CMK (cell line): ENCODE measurements at places on chromosomes 11 and 22.

- DNase-seq = no peak
Measured at GRCh38 chr11:107018219-107018901, at the start of gene GUCY1A2. GUCY1A2 (minus strand) TSS chr11:107018476; CDS start chr11:107018055, 421 bp downstream.

GRCh38 chr11:123392431-123392830 lies 37.6 kb upstream of the GRAMD1B start:
- DNase-seq = no peak

DNA sequence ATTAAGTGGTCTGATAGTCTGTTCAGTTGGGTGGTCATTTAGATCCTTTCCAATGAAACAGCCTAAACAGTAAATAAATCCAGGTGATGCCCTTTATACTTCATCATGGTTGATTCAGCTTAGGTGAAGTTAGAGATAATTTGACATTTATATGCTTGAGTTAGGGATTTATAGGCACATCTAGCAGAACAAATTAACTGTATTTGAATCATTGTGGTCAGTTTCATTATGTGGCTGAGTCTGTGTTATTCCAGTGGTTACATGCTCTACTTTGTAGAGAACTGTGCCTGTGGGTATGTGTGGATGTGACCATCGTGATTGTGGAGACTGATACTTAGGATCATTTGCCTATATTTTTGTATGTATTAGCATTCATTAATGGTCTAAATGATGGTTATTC lies 194.6 kb downstream of the DDX10 start:
- no peak for DNase-seq

DNA sequence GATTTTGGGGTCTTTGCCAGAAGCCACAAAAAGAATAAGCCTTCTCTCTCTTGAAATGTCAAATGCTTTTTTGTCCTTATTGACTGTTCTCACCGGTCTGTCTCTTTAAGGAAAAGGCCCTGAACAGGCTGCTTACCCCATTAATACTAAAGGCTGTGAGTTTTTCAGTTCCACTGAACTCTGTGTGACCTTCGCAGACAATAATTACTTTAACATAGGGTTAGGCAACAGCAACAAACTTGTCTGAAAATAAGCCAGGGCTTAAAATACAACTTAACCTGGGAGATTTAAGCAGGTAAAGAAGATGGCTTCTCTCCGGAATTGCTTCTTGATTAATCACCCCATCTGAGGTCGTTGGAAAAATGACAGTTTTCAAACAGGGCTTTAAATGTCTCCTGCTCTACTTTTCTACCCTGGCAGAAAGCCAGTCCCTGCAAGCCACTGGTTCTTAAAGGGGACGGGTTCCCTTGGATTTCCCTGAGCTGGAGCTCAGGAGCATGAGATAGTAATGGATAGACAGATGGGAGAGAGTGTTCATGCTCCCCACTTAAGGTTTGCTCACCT lies 69.4 kb downstream of the ARL14EP start:
- DNase-seq = no peak

DNA sequence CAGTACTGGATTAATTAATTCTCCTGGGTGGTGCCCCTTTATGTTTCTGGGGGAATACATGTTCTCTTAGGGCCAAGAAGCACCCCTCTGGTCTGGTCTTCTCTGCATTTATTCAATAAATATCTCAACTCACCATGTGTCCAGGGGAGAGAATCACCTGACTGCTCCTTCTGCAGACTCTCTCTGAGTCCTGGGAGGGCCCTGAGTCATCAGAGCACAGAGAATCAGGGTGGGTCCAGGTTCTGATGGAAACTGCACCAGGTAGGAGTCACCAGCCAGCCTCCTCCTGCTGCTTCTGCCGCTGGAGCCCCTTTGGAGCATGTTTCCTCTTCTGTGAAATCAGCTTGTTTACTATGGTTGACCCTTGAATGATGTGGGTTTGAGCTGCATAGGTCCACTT lies 107.7 kb upstream of the PLET1 start:
- no peak for DNase-seq

- DNase-seq = peak; percentile 45
Measured at GRCh38 chr22:35631597-35631996, 14.5 kb upstream of the MB start.

DNA sequence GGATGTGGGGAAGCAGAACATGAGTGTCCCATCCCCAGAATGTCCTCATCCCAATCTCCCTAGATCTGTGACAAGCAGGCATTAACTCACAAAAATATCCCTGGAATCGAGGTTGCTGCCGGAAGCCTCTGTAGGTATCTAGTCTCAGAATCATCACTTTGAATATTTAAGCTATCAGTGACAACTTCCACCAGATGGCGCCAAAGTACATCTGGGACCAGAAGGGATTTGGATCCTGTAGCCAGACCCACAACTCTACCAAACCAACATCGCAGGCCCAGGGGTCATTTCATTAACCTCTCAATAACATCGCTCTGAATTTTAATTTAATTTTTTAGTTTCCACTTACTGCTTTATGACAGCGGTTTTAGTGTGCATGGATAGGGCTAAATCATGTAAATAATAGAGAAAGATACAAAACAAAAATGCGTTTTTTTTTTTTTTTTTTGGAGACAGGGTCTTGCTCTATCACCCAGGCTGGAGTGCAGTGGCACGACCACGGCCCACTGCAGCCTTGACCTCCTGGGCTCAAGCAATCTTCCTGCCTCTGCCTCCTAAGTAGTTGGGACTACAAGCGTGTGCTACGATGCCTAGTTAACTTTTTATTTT lies 1.1 kb upstream of the EXT2 start:
- peak; percentile 69 for DNase-seq
